ENCODE measurements at places on chromosomes 4 and X. TPM values are rescaled to one million over a fixed set of nuclear protein-coding genes. Genes with fewer than 3 reads are reported as not detected.

Gene HSFX4
- not detected for total RNA-seq

GRCh38 chr4:38013461-38014366 lies 53.5 kb downstream of the PTTG2 start:
- H3K36me3 ChIP-seq: peaks cover 9% of the 10 kb centered on the region
- peaks cover 47% of the 10 kb centered on the region for H3K4me1 ChIP-seq
- no peak overlapping the region for H3K4me3 ChIP-seq
- peak overlapping the region; percentile 31 for H3K27ac ChIP-seq

Gene ZNF185
- 1.3 TPM for total RNA-seq

- no peak overlapping the region for H3K27ac ChIP-seq
- H3K36me3 ChIP-seq: no peaks in the 10 kb centered on the region
- H3K27me3 ChIP-seq: no peaks in the 10 kb centered on the region
- no peaks in the 10 kb centered on the region for H3K4me1 ChIP-seq
- no peak for DNase-seq
Observed at GRCh38 chr4:144557404-144557803, 88.6 kb upstream of the HHIP start.

GRCh38 chrX:4547213-4547836 lies 833.9 kb upstream of the PRKX start:
- no peaks in the 10 kb centered on the region for H3K36me3 ChIP-seq
- no peaks in the 10 kb centered on the region for H3K27me3 ChIP-seq
- DNase-seq: peak; percentile 62
- no peaks in the 10 kb centered on the region for H3K4me1 ChIP-seq
- H3K4me3 ChIP-seq: no peak overlapping the region

Gene RBM46
- total RNA-seq: not detected

DNA sequence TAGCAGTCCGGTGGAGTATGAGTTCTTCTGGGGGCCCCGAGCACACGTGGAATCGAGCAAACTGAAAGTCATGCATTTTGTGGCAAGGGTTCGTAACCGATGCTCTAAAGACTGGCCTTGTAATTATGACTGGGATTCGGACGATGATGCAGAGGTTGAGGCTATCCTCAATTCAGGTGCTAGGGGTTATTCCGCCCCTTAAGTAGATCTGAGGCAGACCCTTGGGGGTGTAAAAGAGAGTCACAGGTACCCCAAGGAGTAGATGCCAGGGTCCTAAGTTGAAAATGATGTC lies 852 bp downstream of the MAGEH1 start:
- H3K27ac ChIP-seq: peak overlapping the region; percentile 86
- DNase-seq: no peak
- H3K4me3 ChIP-seq: peak overlapping the region; percentile 68

- no peaks in the 10 kb centered on the region for H3K36me3 ChIP-seq
- DNase-seq: no peak
- no peaks in the 10 kb centered on the region for H3K27me3 ChIP-seq
- no peaks in the 10 kb centered on the region for H3K4me1 ChIP-seq
- H3K27ac ChIP-seq: no peak overlapping the region
Observed at GRCh38 chr4:19348746-19349145, 903.0 kb upstream of the SLIT2 start.

Gene CENPVL1
- not detected for total RNA-seq

GRCh38 chr4:83548151-83548905 lies 12.4 kb downstream of the GPAT3 start:
- H3K4me3 ChIP-seq: no peak overlapping the region
- peak; percentile 81 for DNase-seq
- H3K27ac ChIP-seq: peak overlapping the region; percentile 89
- H3K36me3 ChIP-seq: peaks cover 3% of the 10 kb centered on the region
